Uterus (tissue), 4 donors: ENCODE measurements at places on chromosomes 5 and 9. TPM values are rescaled to one million over a fixed set of nuclear protein-coding genes. Genes with fewer than 3 reads are reported as not detected.
A peak's percentile ranks its signal among the peaks of the same experiment; 100 is the strongest.

SPATA31E1 gene
- not detected for total RNA-seq

RANBP3L gene
- 1.5 TPM for total RNA-seq

ZFP62 gene
- 30.5 TPM for total RNA-seq

DNA sequence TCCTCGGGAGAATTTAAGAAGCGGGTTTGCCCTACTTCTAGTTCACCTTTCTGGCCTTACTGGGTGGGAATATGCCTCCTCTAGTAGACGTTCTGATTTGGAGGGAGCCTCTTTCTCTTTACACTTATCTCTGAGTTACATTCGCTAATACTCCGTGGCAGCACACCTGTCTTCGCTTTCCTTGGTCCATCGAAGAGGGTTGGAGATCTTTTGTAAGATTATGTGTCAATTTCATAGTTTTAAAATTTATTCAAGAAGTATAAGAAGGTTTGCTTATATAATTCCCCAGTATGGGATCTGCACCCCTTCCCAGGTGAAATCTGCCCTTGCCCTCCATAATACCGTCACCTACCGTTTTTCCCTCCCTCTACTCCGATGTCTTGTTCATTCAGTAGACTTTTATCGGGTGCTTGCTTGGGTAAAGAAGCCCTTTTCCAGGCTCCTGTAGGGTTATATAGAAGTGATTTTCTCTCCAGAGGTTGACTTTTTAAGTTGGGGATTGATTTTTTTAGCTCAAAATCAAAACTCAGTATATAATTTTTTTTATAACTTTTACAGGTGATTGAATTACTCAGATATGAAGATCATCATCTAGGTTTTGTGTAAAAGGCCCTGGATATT lies 1.1 kb downstream of the GPBP1 start:
- H3K36me3 ChIP-seq, result no peaks in the 10 kb centered on the region
- H3K27ac ChIP-seq, result peak overlapping the region; percentile 100
- peaks cover under 1% of the 10 kb centered on the region for H3K4me1 ChIP-seq
- peak overlapping the region; percentile 99 for H3K4me3 ChIP-seq
- H3K27me3 ChIP-seq, result no peaks in the 10 kb centered on the region
- no peak for DNase-seq

DNA sequence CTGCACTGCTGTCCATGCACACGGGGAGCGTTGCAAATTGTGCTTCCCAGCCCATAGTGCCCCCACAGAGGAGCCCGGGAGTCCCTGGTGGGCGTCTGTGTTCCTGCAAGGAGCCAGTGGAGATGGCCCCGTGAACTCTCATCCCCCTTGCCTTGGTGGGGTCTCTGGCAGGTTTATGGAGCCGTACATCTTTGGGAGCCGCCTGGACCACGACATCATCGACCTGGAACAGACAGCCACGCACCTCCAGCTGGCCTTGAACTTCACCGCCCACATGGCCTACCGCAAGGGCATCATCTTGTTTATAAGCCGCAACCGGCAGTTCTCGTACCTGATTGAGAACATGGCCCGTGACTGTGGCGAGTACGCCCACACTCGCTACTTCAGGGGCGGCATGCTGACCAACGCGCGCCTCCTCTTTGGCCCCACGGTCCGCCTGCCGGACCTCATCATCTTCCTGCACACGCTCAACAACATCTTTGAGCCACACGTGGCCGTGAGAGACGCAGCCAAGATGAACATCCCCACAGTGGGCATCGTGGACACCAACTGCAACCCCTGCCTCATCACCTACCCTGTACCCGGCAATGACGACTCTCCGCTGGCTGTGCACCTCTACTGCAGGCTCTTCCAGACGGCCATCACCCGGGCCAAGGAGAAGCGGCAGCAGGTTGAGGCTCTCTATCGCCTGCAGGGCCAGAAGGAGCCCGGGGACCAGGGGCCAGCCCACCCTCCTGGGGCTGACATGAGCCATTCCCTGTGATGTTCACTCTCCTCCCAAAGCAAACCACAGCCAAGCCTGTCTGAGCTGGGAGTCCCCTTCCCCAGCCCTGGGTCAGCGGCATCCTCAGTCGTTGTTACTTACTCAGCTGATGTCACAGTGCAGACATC lies 3.1 kb downstream of the MRPS2 start:
- no peak overlapping the region for H3K4me3 ChIP-seq
- H3K4me1 ChIP-seq, result peaks cover 2% of the 10 kb centered on the region
- no peak overlapping the region for H3K27ac ChIP-seq
- no peaks in the 10 kb centered on the region for H3K36me3 ChIP-seq
- no peak for DNase-seq
- H3K27me3 ChIP-seq, result no peaks in the 10 kb centered on the region
